ENCODE measurements at places on chromosomes 13 and 19.

- no peaks in the 10 kb centered on the region for H3K27me3 ChIP-seq
- no peak overlapping the region for H3K27ac ChIP-seq
- no peaks in the 10 kb centered on the region for H3K4me1 ChIP-seq
- H3K36me3 ChIP-seq: no peaks in the 10 kb centered on the region
These were observed 242.7 kb downstream of the DCLK1 start for GRCh38 chr13:35888457-35888883.

GRCh38 chr13:73223372-73223781 lies 164.6 kb downstream of the KLF5 start:
- peaks cover 6% of the 10 kb centered on the region for H3K27me3 ChIP-seq
- H3K27ac ChIP-seq: no peak overlapping the region
- H3K4me3 ChIP-seq: no peak overlapping the region
- no peaks in the 10 kb centered on the region for H3K36me3 ChIP-seq
- peaks cover 4% of the 10 kb centered on the region for H3K4me1 ChIP-seq
- no peak for DNase-seq

DNA sequence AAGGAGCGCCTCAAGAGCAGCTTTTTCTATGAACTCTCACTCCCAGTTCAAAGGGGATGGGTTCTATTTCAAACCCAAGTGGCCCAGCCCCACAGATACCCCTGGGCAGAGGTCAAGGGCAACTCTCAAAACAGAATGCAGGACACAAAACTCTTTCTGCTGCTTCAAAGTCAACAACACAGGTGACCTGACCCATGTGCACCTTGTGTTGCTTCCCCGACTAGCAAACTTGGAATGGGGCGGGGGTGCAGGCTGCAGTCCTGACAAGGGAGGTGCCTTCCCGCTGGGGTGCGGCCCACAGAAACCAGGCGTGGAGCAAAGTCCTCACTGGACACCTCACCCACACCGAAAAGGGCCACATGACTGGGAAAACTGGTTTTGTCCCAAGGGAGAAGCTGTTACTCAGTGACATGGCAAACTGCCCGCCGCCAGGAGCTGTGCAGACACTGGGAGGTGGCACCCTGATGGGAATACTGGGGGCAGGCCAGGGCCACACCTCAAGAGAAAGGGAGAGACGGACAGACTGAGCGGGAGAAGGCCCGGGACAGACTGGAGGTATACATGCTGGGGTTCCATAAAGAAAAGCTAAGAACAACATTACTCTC lies 17.4 kb downstream of the ZC3H4 start:
- no peaks in the 10 kb centered on the region for H3K27me3 ChIP-seq
- peaks cover 2% of the 10 kb centered on the region for H3K36me3 ChIP-seq
- H3K4me1 ChIP-seq: peaks cover 39% of the 10 kb centered on the region
- DNase-seq: no peak
- H3K27ac ChIP-seq: peak overlapping the region; percentile 99
- H3K4me3 ChIP-seq: no peak overlapping the region

DNA sequence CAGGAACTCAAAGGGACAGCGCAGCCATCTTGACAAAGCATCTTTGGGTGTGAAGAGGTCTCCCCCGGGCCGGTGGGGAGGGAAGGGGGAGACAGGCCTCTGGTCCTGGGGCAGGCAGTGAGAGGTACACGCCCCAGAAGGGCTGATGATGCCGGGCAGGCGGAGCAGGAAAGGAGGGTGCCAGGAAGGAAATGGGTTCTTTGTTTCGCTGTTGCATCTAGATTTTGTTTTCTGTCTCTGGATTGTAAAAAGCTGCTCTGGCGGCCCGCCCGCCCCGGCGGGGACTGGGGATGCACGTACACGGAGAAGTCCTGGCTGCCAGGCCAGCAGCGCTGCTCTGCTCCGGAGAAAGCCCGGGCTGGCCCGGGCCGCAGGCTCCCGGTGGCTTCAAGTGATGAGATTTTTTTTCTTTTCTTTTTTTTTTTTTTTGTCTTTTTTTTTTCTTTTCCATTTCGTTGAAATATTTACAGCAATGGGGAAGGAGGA lies 13.2 kb upstream of the ASF1B start:
- H3K27me3 ChIP-seq: no peaks in the 10 kb centered on the region
- peak overlapping the region; percentile 96 for H3K27ac ChIP-seq
- H3K4me1 ChIP-seq: peaks cover 36% of the 10 kb centered on the region
- no peaks in the 10 kb centered on the region for H3K36me3 ChIP-seq
- peak; percentile 51 for DNase-seq

DNA sequence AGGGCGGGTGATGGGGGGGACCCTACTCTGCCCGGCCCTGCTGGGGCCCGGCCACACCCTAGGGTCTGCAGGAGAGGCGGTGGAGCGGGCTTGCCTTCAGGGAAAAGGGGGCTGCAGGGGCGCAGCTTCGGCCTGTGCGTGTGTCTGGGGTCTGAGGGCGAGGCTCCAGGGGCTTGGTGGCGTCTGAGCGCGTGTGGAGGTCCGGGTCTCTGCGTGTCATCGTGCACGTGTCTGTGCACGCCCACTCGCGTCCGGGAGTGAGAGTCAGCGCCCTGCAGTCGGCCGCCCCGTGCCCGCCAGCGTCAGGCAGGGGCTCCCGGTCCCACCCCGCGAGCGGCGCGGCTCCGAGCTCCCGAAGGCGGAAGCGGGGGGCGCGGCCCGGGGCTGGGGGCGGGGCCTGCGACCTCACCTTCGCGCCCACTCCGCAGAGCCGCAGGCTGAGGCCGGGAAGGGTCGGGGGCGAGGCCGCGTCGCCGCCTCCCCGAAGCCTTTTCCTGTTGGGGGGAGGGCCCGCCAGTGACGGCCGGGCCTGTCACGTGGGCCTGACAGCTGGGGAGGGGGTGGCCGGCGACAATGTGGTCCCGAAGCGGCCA lies at the start of gene ARHGAP45:
TSS of gene ARHGAP45 (plus strand) at position 420 of the 593 bp plus-strand sequence. CDS start 239 bp downstream, outside the sequence.
- H3K36me3 ChIP-seq: peaks cover 12% of the 10 kb centered on the region
- DNase-seq: peak; percentile 83
- H3K4me3 ChIP-seq: peak within 1 kb of the TSS; percentile 94
- H3K27me3 ChIP-seq: no peaks in the 10 kb centered on the region

GRCh38 chr19:42184401-42184861 lies 33.0 kb downstream of the DEDD2 start:
- H3K27ac ChIP-seq: peak overlapping the region; percentile 92
- no peaks in the 10 kb centered on the region for H3K27me3 ChIP-seq
- H3K4me1 ChIP-seq: peaks cover 50% of the 10 kb centered on the region
- H3K4me3 ChIP-seq: peak overlapping the region; percentile 83

DNA sequence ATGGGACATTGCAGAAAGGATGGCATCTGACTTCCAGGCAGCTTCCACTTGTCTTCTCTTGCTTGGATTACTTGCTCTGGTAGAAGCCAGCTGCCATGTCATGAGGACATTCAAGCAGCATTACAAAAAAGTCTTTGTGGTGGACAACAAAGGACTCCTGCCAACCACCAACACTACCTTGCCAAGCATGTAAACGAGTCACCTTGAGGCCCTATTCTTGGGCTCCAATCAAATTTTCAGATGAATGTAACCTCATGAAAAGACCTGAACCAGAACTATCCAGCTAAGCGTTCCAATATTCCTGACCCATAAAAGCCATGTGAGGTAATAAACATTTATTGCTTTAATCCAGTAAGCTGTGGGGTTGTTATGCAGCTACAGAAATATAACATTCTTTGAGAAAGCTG lies 12.5 kb downstream of the PROSER1 start:
- no peak overlapping the region for H3K4me3 ChIP-seq
- H3K27me3 ChIP-seq: no peaks in the 10 kb centered on the region
- no peak overlapping the region for H3K27ac ChIP-seq
- no peak for DNase-seq

DNA sequence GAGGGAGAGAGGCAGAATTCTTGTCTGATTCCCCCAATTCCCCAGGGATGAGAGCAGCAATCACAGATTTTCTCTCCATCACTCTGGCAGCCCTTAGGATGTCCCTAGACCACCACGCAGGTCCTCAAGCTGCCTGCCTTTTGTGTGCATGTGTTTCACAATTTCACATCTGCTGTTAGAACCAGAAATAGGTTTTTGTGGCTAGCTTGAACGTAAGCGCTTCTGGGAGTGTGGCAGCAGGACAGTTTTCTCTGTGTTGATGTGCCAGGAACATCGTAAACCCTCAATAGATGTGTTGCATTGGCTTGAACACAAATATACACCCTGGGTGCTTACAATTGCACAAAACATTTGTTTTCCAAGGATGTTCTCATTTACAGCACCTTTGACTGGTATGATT lies 78.8 kb upstream of the TMTC4 start:
- DNase-seq: no peak
- no peaks in the 10 kb centered on the region for H3K36me3 ChIP-seq
- H3K4me1 ChIP-seq: no peaks in the 10 kb centered on the region
- H3K27me3 ChIP-seq: peaks cover 35% of the 10 kb centered on the region

- no peak for DNase-seq
- no peaks in the 10 kb centered on the region for H3K4me1 ChIP-seq
- H3K27me3 ChIP-seq: no peaks in the 10 kb centered on the region
- no peak overlapping the region for H3K4me3 ChIP-seq
- no peaks in the 10 kb centered on the region for H3K36me3 ChIP-seq
These were observed 51.1 kb downstream of the HS6ST3 start for GRCh38 chr13:96141032-96141431.

GRCh38 chr19:17873786-17874757 lies 2.3 kb downstream of the SLC5A5 start:
- H3K4me1 ChIP-seq: peaks cover 5% of the 10 kb centered on the region
- H3K27me3 ChIP-seq: no peaks in the 10 kb centered on the region
- no peak overlapping the region for H3K27ac ChIP-seq
- no peaks in the 10 kb centered on the region for H3K36me3 ChIP-seq

DNA sequence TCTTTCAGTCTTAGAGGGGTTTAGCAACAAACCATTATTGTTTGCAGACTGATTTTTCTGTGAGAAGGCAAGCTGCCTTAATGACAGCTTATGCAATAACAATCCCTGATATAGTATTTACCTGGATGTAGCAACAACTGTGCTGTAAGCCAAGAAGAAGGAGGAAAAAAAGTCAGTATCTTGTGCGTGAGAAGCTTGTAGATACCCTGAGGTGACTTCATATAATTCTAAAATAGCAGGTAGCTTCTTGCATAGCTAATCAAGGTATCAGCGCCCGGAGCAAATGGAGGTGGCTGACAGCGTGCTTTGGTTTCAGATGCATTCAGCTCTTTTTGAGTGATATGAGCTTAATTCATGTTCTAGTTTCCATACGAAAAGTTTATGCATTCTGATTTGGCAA lies 309.8 kb downstream of the KLF5 start:
- H3K36me3 ChIP-seq: no peaks in the 10 kb centered on the region
- no peak overlapping the region for H3K4me3 ChIP-seq
- no peak overlapping the region for H3K27ac ChIP-seq

Measured in T-helper 17 cell (primary cell).